Right ventricle myocardium inferior (tissue), 1 donor: ENCODE measurements at places on chromosomes 1 and 21. TPM values are rescaled to one million over a fixed set of nuclear protein-coding genes. Genes with fewer than 3 reads are reported as not detected.

- no peak for DNase-seq
Measured at GRCh38 chr1:55049271-55049913, 10.0 kb downstream of the PCSK9 start.

DNA sequence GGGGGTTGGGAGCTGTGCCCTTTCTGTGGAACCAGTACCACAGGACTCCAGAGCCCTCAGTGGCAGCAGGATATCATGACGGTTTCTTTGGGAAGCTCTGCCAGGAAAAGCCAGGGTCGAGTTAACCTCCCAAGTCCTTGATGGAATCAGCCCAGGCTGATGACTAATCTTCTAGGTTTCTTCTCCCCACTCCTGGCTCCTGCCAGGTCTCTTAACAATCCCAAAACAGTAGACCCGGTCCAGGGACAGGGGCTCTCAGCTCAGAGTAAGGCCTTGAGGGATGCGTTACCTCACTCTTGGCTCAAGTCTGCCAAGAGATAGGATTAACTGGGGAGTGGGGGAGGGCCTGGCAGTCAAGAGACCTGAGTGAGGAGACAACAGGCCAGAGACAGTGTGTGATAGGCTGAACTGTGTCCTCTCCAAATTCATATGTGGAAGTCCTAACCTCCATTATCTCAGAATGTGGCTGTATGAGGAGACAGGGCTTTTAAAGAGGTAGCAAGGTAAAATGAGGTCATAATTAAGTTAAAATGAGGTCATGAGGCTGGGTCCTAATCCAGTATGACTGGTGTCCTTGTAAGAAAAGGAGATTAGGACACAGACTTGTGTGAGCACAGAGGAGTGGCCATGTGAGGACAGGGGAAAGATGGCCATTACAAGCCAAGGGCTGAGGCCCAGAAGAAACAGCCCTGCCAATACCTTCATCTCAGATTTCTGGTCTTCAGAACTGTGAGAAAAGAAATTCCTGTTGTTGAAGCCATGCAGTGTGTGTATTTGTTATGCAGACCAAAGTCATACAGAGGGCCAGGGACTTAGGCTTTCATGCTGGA is 95.0 kb downstream of the BEND5 start:
- no peak for DNase-seq

DNA sequence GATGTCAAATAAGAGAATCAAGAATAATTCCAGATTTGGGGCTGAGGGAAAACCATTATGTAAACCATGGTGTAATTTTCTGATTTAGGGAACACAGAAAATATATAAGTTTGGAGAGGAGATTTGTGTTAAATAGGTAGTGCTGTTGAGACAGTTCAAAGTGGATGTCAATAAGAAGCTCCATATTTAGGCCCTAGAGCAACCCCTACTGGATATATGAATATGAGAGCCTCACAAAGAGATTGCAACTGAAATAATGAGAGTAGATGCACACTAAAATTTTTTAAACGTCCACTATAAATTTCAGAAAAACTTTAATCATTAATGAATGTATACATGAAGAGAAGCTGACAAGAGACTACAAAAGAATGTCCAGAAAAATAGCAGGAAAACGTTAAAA is 1447.8 kb upstream of the PRMT6 start:
- no peak for DNase-seq

DNA sequence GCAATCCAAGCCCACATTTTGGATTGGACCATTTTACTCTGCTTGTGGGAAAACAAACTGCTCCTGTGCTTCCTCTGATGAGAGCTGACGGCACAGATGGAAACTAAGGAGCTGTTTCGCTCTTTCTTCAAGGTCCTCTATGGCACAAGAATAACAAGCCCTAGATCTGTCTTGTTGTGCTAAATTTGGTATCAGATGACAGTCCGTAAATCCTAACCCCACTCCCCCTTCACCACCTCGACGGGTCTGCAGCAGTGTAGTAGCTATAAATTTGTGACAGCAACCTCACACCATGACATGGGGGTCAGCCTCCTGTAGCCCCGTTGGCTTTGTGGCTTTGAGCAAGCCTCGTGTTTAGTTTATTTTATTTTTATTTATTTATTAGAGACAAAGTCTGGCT is 85.9 kb downstream of the ADSS2 start:
- DNase-seq: no peak

DNA sequence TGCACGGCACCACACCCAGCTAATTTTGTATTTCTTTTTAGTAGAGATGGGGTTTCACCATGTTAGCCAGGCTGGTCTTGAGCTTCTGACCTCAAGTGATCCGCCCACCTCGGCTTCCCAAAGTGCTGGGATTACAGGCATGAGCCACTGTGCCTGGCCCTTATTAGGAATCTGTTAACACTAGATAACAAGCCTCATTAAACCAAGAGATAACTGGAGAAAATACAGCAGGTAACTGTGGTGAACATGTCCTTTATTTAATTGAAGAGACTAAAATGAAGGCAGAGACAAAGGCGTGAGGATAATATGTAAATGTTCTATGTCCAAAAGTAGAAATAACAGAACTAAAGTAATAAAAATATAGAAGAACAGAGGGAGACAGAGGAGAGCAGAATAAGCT is 71.8 kb upstream of the DNAJC6 start:
- DNase-seq: no peak

DNA sequence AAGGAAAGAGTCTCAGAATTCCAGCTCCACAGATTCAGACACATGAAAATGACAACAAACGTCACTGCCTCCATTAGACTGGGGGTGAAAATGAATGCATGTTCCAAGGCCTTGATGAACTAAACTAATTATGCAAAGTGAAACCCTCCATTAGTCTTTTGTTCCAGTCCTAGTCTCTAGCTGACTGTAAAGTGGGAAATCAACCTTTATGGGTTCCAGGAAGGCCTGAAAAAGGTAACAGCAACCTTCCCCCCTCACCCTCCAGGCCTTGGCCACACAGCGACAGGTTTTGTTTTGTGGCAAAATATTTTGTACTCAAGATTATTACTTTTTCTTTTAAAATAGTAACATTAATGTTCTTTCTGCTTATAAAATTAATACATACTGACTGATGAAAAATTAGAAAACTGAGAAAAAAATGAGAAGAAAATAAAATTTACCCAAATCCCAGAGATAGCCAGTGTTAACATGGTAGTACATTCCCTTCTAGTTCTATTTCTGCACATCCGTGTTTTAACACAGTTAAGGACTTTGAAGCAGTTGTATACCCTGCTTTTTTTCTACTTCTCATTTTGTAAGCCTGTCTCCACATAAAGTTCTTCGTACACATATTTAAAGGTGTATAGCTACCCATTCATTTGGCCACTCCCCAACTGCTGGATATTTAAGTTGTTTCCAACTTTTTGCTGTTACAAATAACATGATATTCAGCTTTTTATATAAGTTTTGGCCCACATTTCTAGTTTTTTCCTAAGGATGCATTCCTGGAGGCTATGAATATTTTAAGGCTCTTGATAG is 60.9 kb downstream of the CD2 start:
- DNase-seq: no peak

DNA sequence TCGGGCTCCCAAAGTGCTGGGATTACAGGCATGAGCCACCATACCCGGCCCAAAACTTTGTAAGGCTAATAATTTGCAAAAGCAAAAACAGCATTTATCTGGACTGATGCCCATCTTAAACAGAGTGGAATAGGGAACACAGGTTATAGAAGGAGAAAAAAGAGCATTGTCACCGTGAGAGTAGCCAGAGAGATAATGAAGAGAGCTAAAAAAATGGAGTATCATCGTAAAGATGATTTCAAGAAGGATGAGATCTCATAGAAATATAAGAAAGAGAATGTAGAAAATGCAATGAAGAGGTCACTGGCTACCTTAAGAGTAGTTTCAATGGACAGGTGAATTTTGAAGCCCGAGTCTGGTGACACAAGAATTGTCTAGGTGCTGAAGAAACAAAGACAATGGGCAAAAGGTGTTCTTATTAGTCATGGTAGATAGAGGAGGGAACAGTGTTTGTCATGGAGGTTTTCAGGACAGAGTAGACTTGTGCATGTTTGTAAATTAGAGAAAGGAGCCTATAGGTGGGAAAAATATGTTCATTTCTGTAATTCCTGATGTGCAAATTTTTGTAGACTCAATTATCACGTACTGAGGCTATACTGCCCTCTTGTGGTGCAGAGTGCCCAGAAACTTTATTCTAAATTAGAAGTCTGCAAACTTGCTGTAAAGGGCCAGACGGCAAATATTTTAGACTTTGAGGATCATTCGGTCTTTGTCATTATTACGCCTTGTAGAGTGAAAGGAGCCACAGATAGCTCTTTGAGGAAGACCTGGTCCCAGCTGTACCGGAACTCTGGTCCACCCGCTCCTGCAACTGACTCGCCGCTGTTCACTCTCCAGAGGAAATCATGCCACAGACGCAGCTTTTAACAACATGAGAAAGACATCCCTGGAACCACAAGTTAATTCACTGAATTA is 8.1 kb upstream of the TMEM183A start:
- no peak for DNase-seq

Gene AGT
- total RNA-seq: 74.5 TPM

DNA sequence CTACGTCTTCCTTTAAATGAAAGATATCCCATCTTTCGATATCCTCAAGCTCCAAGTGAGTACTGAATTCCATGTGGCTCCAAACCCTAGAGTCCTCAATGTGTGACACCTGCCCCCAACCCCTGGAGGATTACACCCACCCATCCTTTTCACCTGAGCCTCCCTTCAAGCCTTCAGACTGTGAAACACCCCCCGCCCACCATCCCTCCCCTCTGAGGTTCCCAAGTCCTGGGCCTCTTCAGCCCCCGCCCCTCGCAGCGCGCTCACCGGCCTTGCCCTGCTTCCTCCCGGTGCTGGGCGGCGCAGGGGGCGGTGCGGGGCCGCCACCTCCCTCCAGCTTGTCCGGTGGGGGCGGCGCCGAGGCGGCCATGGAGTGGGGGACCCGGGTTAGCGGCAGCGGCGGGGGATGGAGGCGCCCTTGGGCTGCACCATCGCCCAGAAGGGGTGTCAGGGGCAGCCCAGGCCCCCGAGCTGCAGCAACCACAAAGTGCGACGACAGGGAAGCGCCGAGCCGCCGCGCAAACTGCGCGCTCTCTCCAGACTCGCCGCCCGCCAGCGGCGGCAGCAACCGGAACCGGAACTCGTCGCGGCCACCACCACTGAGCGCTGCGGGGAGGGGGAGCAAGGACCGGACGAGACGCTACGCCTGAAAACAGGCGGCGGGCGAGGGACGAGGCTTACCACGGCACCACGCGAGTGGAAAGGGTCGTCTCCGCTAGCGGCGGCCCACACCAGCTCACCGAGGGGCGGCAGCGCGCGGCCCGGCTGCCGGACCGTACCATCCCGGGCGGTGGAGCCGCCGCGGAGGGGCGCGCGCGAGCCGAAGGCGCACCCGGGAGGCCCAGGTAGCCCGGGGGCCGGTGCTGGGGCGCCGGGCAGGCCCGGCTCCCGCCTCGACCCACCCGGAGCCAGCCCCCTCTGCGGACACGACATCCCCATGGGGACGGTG is at the start of gene PYGO2:
Gene PYGO2 (minus strand): TSS at position 576 of the 949 bp plus-strand sequence. CDS start 206 bp downstream, at position 370.
- peak; percentile 93 for DNase-seq

DNA sequence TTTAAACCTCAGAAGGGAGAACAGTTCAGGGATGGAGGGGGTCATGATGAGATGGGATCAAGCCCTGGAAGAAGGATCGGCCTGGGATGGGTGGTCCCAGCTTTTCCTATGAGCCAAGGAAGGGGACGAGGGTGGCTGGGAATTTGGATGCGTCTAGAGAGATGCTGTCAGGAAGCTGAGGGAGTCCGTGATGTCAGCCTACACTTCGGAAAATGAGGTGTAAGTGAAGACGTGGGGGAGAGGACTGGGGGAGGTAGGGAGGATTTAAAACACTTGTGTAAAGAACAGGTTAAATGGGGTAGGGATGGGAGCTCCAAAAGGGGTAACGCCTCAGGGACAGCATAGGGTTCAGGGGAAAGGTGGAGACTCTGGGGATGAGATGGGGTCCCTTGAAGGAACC is 27.5 kb downstream of the DLGAP3 start:
- no peak for DNase-seq

Gene RHBDL2
- total RNA-seq: 0.14 TPM

DNA sequence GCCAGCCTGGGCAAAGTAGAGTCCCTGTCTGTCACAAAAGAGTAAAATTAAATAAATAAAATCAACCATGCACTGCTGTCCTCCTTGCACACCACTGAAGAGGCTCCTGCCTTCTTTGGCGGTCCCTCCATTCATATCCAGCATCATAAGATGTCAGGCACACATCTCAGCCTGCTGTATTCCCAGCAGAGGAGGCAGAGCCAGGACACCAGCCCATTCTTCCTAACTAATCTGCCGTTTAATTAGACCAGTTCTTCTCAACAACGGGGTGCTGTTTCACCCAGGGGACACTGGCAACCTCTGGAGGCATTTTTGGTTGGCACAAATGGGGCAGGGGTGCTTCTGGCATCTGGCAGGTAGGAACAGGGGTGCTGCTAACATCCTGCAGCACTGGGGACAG is 119.7 kb downstream of the ETS2 start:
- no peak for DNase-seq

- no peak for DNase-seq
Measured at GRCh38 chr21:36692835-36693488, 6.0 kb upstream of the SIM2 start.

- no peak for DNase-seq
Measured at GRCh38 chr1:234881893-234882771, 246.5 kb downstream of the TOMM20 start.

DNA sequence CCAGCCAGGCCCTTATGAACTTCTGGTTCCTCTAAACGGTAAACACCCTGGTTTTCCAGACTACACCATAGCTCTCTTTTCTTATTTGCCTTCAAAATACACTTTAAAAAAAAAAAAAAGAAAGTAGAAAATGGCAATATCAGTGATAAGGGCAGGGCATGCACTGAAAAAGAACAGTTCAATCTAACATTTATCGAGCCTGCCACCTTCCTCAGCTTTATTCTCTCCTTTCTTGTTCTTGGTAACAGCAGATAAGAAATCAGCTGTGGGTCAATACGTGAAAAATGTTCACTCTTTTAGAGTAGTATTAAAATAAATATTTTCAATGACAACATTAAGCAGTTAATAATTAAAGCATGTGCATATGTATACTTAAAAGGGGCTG is 83.1 kb upstream of the ZNF648 start:
- no peak for DNase-seq

Gene CLCA1
- total RNA-seq: not detected

GRCh38 chr1:31396633-31397351 is 16.2 kb upstream of the SERINC2 start:
- no peak for DNase-seq

DNA sequence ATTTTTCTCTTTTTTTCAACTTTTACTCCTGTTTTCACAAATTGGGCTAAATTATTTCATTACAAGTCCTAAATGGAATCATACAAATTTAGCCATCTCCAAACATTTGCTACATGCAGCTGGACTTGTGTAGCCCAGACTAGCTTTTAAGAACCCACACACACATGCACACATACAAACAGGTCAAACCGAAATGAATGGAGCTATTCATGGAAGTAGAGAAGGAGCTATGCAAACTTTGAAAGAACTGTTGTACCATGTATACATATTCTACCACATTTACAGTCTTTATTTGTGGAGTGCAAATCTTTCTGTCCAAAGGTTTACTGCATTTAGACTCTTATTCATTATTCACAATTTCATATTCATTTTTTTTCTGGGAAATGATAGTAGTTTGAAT is 189.1 kb upstream of the RNPC3 start:
- no peak for DNase-seq
